ENCODE measurements at places on chromosomes 3 and 15.

DNA sequence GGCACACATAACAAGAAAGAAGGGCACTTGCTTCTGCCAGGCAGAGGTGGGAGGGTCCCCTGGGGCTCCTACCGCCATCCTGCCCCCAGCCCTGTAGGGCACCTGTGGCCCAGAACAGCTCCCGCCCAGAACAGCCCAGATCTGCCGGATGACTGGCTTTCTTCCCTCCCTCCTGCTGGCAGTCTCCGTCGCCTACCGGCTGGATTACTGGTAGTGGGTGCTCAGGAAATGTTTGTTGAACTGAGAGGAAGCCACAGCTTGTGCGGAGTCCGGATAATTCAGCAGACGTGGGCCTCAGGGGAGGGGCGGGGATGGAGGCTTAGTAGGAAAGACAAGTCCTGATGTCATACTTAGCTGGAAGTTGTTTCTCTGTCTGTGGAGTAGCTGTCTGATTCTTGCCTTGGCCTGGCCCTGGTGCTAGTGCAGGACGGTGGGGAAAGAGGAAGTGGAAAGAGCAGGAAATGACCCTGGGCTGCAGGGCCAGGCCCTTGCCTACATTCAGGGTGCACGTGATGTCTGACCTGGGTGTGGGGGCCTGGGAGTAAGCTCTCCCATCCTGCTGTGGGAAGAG, 6.7 kb downstream of the CCDC9B start:
- DNase-seq = peak; percentile 94

- peak; percentile 73 for DNase-seq
Observed at GRCh38 chr3:196081002-196081833, 672 bp downstream of the TFRC start.

GRCh38 chr15:52183562-52184173, 7.5 kb downstream of the GNB5 start:
- DNase-seq = no peak

DNA sequence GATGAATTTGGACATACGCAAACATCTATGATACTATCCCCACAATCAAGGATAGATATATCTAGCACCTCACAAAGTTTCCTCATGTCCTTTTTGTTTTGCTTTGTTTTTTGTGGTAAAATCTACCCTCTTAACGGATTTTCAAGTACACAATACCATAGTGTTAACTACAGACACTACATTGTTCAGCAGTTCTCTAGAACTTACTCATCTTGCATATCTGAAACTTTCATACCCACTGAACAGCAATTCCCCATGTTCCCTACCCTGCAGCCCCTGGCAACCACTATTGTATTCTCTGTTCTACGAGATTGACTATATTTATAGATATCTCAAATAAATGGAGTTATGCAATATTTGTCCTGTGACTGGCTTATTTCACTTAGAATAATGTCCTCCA, 58.1 kb upstream of the TJP1 start:
- no peak for DNase-seq

DNA sequence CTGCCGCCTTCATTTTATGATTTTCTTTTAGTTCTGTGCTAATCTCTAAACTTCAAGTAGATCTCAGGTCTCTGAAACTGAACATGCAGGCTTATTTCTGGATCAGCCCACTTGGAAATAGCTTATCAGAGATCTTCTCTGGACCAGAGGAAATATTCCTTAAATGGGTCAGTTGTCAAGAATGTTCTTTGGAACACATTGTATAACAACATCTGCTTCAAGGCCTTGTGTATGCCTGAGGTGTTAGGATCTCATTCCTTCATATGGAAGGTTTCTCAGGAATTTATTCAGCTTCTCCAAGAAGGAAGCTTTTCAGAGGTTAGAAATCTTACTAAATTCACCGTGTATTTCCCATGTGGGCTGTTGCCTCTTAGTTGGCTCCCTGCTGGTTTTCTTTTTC, 47.4 kb downstream of the SYN2 start:
- DNase-seq = no peak

DNA sequence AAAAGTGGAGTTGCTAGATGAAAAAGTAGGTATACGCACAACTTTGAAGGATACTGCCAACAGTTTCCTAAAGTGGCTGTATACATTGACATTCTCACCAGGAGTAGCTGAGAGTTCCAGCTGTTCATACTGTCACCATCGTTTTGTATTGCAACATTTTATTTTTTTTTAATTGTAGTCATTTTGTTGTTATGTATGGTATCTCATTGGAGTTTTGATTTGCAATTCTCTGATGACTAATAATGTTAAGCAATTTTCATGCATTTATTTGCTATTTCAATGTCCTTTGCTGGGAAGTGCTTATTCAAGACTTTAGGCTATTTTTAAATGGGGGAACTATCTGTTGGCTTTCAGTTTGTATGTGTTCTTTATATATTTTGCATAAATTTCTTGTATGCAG, 185.1 kb upstream of the TGFBR2 start:
- no peak for DNase-seq

- peak; percentile 16 for DNase-seq
Observed at GRCh38 chr15:69647142-69647513, 194.5 kb downstream of the RPLP1 start.

DNA sequence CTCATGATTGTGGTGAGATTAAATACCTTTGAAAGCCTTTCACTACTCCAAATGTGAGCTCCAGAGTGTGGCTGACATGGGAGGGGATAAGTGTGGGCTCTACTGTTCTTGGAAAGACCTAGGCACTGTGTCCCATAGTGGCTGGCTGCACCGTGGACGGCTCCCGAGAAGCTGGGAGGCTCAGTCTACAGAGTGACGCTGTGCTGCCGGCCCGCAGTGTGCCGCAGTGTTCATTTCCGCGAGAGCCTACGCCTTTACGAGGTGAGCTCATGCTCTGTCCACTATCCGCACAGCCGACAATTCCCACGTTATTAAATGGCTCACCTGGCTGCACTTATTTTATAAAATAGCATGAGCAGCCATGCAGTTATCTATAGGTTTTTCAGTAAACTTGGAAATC, 66.9 kb downstream of the MTHFS start:
- no peak for DNase-seq

DNA sequence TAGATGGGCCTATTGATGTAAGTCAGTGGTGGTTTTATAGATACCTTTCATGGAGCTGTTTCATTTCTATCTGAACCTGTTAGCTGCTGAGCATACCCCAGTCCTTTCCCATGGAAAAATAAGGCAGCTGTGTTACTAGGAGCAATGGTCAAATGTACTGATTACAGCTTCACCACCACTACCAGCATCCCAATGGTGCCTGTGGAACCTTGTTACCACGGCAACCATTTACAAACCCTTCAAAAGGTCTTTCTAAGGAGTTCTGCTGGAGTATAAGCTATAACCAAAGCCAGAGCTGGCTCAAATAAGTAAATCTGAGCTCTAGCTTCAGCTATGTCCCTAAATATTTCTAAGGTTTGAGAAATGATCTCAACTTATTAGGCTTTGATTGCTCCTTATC, 133.4 kb upstream of the ACP3 start:
- no peak for DNase-seq

DNA sequence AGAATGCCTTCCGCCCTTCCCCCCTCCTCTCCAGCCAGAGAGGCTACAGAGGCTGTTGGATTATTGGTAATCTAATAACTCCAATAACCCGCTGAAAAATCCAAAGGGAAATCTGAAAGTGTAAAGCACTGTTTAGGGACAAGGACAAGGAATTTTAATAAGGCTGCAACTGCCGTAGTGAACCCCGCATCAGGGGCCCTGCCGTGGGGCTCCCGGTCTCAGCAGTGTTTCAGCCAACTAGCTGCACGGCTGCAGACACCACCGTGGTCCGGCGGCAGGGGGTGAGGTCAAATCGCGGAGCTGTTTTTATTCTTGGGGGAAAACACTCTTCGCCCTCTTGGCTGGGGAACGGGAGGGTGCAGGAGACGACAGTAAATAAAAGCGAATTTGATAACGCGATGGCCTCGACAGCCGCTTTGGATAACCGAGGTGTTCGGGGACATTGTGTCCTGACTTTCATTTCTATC, 6.1 kb downstream of the BCL6 start:
- no peak for DNase-seq

GRCh38 chr15:84702961-84703482, 12.9 kb downstream of the SEC11A start:
- no peak for DNase-seq

DNA sequence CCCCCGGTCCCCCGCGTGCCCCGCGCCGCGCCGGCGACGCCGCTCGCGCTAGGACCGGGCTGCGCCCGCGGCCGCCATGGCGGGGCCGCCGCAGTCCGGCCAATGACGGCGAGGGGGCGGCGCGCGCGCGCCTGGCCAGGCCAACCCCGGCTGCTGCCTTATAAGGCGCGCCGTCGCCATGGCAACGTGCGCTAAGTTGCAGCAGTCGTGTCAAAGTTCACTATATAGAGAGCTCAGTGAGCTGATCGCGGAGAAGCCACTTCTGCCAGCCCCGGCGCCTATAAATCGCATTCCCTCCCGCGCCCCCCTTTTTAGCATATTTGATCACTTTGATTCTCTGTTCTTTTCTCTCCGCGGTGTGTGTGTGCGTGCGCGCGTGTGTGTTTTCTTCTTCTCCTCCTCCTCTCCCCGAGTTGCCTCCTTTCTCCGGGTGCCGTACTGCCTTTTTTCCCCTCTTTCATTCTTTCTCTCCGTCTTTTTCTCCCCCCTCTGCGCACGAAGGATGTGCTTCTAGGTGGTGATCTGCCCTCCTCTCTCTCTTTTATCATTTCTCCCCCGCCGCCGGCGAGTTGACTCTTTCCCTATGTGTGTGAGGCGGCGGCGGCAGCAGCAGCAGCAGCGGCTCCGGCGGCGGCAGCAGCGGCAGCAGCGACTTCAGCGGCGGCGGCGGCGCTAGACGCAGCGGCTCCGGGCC, at the start of gene NR2F2:
Gene NR2F2, plus strand, starts transcription at position 251 of the 694 bp plus-strand sequence. CDS start 1,406 bp downstream, outside the sequence.
- peak; percentile 97 for DNase-seq

- no peak for DNase-seq
Observed at GRCh38 chr3:127215714-127216414, 22.9 kb downstream of the PRR23E start.

DNA sequence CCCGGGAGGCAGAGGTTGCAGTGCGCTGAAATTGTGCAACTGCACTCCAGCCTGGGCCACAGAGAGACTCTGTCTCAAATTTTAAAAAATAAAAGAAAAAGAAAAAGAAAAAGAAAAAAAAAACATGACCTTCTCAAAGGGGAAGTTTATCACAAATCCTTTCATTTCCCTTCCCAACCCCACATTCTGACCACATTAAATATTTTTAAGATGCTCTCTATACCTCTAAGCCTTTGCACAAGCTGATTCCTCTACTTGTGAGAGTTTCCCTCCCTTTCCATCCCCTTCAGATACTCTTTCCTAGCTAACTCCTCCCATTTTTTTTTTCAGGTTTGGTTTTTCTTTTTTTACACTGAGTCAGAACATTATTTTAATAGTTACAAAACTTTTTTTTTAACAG, 4.0 kb downstream of the HIGD1A start:
- DNase-seq = no peak

GRCh38 chr15:74869726-74870407, 3.3 kb downstream of the SCAMP2 start:
- peak; percentile 87 for DNase-seq

- no peak for DNase-seq
Observed at GRCh38 chr3:159861369-159861987, 127.2 kb upstream of the IL12A start.

DNA sequence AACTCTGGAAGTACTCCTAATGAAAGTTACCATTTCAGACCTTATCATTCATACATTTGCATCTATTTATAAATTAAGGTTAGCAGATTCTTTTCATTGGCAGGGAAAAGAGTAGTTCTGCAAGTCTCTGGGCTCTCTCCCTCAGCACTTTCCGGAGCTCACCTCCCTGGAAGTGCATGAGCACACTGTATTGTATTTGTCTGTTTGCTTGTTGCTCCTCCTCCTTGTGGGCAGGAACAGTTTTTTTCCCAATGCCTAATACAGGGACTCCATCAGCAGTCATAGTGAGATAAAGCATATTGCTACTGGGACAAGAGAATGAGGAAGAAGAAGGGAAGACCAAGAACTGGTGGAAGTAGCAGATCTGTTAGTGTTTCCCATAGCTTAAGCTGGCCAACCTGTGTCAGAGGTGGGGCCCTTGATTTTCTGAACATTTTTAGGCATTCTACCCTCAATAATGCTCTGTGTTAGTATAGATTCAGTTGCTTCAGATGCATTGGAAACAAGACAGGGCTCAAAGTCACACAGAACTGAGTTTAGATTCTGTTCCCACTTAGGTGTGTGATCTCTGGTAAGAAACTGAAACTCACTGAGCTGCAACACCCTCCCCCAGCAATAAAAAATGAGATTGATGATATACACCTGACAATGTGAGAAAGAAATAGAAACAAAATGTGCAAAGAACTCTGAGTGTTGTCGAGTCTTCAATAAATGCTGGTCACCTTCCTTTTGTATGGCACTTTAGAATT, 407.8 kb downstream of the TUSC7 start:
- DNase-seq = no peak

- no peak for DNase-seq
Observed at GRCh38 chr15:71054286-71054952, 60.9 kb upstream of the THSD4 start.

- no peak for DNase-seq
Observed at GRCh38 chr3:72340476-72341379, 507.5 kb downstream of the SHQ1 start.

- no peak for DNase-seq
Observed at GRCh38 chr15:83512459-83512858, 65.3 kb downstream of the SH3GL3 start.

- no peak for DNase-seq
Observed at GRCh38 chr3:188964957-188965356, 206.8 kb upstream of the TPRG1 start.

GRCh38 chr3:187900993-187901755, 155.9 kb upstream of the BCL6 start:
- DNase-seq = no peak

- DNase-seq = no peak
Observed at GRCh38 chr3:191334346-191334893, 4.1 kb upstream of the UTS2B start.

GRCh38 chr3:55059027-55059629, 131.3 kb upstream of the LRTM1 start:
- DNase-seq = no peak

DNA sequence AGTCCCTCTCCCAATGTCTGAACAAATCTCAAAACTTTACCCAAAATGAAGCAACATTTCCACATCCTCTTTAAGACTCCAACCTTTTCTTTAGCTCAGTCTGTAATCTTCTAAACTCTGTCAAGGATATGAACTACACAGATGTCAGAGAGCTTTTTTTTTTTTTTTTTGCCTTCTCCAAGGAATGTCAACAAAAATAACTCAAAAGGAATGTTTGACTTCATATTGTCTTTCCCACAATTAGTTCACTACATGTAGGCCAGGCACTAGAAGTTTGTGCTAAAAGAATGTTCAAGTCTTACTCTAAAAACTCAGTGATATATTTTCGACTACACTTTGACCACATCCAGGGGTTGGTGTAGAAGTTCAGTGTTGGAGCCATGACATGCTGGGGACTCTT, 37.1 kb downstream of the ADAMTS9 start:
- DNase-seq = no peak

- no peak for DNase-seq
Observed at GRCh38 chr3:17985658-17986347, 243.4 kb upstream of the TBC1D5 start.

DNA sequence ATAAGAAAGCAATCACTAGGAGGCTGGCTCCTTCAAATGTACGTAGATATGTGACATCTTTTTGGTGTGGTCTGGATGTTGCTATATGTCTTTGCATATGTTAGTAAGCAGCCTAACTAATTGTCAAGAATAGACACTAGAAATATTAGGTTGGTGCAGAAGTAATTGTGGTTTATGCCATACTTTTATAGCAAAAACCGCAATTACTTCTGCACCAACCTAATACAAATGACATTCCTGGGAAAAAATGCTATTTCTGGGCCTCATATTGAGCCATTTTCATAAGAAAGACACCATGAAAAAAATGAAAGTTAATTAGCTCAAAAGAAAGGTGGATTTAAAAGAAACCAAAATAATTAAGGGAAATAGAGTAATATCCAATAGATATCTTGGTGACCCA, 555.8 kb downstream of the ZNF385D start:
- no peak for DNase-seq
